NCI-H2107 (cell line): ENCODE measurements at places on chromosomes 6 and 20.

GRCh38 chr6:130020073-130020906 is 1.9 kb downstream of the L3MBTL3 start:
- no peak for DNase-seq

DNA sequence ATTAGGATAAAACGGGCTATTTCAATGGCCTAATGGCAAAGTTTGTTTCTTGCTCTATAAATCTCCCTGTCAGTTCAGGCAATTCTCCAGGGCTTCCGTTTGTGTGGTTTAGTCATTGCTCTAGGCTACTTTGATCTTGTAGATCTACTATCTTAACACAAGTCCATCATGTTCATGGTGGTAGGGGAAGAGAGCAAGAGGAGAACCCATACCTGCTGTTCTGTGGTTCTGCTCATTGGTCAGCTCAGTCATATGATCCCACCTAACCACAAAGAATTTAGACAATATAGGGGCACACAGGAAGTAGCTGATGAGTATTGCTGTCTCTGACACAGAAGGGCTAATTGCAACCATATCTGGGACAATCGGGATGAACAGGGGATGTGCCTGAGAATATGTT is 4.9 kb upstream of the DEK start:
- DNase-seq = no peak

- no peak for DNase-seq
Measured at GRCh38 chr6:147156799-147157382, 47.3 kb upstream of the STXBP5 start.

GRCh38 chr6:11230158-11231107 is 2.0 kb downstream of the NEDD9 start:
- no peak for DNase-seq

- DNase-seq = no peak
Measured at GRCh38 chr20:57577679-57578475, 17.0 kb downstream of the PCK1 start.

DNA sequence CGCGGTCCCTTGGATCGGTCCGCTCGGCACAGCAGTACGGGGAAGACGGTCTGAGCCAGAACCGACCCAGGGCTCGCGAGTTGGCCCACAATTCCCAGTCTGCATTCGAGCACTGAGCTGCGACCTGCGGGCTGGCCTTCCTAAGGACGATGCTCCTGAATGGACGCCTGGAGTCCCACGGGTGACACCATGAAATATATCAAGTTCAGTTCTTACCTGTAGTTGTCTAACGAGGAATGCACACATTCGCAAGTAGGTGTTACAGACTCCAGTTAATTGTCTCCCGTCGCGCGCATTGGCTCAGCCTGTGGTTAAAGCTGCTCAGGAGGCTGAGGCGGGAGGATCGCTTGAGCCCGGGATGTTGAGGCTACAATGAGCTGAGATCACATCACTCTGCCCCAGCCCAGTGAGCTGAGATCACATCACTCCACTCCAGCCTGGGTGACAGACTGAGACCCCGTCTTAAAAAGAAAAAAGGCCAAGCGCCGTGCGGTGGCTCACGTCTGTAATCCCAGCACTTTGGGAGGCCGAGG is 802 bp downstream of the PEX7 start:
- no peak for DNase-seq

GRCh38 chr6:132973514-132973993 is 159.2 kb downstream of the RPS12 start:
- DNase-seq = peak; percentile 15

- DNase-seq = no peak
Measured at GRCh38 chr6:161409353-161409752, 135.5 kb upstream of the AGPAT4 start.

GRCh38 chr6:80105972-80106417 is 476 bp upstream of the BCKDHB start:
- DNase-seq = no peak

DNA sequence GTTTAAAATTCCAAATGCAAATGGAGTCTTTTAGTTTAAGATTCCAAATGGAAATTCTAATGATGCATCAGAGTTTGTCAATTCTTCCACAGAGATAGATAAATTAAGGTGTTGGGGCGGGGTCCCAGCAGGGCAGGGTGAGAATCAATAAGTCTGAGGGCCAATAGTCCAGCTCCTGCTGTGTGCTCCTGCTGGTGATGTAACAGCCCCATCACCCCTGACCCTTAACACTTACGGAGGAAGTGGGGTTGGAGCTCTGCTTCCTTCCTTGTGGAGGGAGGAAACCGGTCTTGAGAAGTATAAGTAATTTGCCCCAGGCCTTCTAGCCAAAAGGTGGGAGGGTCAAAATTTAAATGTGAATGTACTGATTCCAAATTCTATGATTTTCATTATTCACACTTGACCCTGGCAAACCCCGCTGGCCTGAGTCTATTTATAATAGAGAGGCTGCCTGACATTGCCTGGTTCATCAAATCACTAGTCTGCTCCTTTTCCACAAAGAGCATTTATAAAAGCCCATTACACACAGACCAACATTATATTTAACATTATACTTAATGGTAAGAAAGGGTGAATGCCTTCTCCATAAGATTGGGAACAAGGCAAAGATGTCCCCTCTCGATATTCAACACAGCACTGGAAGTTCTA is 17.2 kb downstream of the ZBTB2 start:
- DNase-seq = no peak

DNA sequence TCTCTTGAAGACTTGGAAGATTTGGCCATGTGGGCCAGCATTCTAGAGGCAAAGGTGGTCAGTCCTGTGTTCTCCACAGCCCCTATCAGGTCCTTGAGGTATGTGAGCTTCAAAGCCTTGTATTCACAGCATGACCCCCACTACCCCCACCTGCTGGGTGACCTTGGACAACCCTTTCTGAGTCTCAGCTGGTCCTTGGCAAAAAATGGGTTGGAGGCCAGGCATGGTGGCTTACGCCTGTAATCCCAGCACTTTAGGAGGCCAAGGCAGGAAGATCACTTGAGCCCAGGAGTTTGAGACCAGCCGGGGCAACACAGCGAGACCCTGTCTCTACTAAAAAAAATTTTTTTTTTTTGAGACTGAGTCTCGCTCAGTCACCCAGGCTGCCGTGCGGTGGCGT is 42.6 kb downstream of the UBE2V1 start:
- no peak for DNase-seq

GRCh38 chr6:80304014-80304413 is 197.5 kb downstream of the BCKDHB start:
- DNase-seq = no peak

GRCh38 chr20:45832619-45833018 is 980 bp upstream of the SNX21 start:
- DNase-seq = no peak
